Nucleus accumbens (tissue), 56 donors: ENCODE measurements at places on chromosomes 6 and 20.

- DNase-seq = no peak
Observed at GRCh38 chr6:151141685-151142084, 98.1 kb upstream of the AKAP12 start.

DNA sequence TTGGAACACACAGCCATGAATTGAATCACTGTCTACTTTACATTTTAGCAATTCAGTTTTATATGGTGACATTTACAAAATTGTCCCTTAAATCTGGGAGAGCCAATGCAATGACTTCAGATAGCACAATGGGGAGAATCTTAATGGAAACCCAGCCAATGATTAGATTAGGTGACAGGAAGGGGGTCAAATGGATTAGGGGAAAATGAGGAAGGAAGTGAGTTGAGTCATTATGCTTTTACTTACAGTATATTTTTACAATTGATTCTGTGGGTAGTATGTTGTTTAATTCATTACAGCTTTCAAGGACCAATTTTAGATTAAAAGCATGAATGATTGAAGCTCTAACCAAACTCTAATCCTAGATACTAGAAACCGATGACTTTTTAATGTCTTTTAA, 229.8 kb downstream of the SOX4 start:
- DNase-seq = no peak

- DNase-seq = no peak
Observed at GRCh38 chr20:62935968-62936585, 1.9 kb upstream of the GID8 start.

DNA sequence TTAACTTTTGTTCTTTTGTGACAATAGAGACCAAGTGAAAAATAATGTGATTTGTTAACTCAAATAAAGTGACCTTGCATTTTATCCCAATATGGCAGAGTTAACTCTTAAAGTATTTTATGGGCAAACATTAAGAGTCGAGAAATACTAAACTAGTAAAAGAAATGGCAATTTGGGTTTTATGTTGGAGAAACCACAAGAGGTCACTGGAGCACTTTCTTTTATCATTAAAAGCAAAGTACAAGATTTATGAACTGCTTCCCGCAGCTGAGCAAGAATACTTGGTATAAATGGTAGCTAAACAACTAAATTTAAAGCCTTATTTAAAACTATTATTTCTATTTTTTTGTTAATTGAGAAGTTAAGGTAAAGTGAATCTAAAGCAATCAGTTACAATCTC, 33.5 kb upstream of the MCM9 start:
- DNase-seq = no peak

- DNase-seq = no peak
Observed at GRCh38 chr20:15476186-15476585, 1097.1 kb downstream of the KIF16B start.

DNA sequence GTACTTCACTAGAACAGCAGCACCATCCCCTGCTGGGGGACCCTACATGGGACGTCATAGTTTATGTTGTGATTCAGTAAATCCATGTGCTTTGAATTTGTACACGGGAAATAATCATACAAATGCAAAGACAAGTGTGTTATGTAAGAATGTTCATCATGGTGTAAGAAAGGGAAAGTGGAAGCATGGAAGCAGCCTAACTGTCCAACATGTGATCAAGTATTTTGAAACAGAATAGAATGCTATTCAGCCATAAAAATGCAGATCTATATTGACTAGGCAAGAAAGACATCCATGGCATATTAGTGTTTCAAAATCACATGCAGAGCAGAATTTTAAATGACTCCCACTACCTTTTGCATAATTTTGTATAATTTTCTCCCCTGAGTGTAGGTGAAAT, 117.6 kb downstream of the F13A1 start:
- no peak for DNase-seq

DNA sequence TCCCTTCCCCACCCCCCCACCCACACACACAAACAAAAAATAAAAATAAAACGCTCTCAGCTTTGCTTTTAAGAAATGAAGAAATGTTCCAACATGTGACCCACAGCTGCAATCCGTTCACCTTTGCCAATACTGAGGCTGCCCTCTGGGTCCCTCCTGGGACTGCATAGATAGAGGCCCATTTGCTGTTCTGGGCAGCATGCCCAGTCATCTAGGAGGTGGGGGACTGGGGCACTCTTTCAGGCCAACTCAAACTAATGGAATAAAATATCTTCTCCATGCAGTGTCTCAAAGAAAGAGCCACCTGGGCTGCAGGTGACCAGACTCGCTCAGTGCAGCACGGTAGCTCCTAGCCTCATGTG, 79.9 kb downstream of the SLC22A3 start:
- DNase-seq = peak; percentile 14

- no peak for DNase-seq
Observed at GRCh38 chr20:47532002-47532401, 30.3 kb downstream of the NCOA3 start.

GRCh38 chr6:140636908-140637402, 1262.5 kb upstream of the CITED2 start:
- no peak for DNase-seq

DNA sequence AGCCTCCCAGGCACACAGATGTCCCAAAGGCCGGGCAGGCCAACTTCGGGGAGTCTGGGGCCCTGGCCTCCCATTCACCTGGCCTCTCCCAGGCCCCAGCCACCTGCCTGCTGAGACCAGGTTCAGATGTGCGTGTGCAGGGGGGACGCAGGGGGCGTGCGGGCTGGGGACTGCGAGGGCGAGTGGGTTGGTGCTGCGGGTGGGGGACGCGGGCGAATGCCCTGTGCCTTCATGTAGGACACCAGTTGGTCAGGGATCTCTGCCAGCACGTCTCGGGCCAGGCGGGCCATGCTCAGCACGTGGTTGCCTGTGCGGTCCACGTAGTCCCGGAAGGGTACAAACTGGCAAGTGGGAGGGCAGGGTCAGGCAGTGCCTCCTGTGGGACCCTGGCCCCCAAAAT, 44.5 kb downstream of the RAB44 start:
- no peak for DNase-seq

DNA sequence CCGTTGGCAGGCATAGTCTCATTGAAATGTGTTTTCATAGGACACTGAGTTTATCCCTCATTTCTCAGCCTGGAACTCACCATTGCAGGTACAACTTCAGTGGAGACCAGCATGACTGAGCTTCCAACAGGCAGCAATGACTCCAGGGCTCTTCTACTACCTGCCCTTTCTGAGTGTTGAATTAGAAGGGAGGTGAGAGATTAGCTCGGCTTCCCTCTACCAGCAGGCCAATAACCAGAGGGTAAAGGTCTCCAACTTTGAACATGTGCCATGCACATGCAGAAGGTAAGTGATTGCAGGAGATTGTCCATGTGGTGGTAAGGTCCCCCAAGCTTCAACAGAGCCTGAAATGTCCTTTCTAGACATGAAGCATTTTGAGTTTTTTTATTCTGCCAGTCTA, 233.8 kb upstream of the SUPT3H start:
- DNase-seq = no peak

DNA sequence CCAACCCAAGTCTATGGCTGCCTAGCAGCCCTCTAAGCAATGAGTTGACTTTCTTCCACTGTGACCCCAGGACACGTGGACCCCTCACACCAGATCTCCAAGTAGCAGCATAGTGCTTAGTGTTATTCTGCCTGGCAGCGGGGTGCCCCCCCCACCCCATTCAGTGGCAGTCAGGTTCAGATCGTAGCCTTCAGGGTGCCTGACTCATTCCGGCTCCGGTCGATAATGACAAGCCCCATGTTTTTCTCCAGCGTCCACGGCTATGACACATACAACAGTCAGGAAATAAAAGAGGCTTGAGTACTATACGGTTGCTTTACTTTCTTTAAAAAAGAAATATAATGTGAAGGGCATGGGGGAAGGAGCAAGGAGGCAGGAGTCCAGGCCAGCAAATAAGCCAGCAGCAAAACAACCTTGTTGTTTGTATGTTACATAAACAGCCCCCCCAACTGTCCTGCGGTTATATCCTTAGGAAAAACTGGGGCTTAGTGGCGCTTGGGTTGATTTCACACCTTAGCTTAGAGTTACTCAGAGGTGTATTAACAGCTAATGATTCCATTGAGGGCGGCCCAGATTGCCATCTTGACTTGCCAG, 23.1 kb downstream of the GNAS start:
- no peak for DNase-seq

DNA sequence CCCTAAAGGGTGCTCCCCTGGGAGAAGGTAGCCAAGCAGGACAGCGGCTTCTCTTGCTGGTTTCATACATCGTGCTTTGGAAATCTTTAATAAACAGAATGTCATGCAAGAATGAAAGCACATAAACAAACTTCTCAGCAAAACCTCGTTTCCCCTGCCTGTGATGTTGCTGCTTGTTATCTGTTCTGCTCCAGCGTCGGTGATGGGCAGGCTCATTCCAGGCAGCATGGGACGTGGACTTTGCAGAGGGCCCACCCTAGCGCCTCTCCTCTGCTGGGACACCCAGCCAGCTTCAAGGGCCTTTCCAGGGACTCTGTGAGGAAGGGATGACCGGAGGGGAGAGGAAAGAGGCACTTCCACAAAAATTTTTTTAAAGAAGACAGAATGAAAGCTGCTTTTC, 197.7 kb downstream of the QKI start:
- DNase-seq = no peak

- DNase-seq = peak; percentile 20
Observed at GRCh38 chr6:36615018-36615761, 21.0 kb downstream of the SRSF3 start.

DNA sequence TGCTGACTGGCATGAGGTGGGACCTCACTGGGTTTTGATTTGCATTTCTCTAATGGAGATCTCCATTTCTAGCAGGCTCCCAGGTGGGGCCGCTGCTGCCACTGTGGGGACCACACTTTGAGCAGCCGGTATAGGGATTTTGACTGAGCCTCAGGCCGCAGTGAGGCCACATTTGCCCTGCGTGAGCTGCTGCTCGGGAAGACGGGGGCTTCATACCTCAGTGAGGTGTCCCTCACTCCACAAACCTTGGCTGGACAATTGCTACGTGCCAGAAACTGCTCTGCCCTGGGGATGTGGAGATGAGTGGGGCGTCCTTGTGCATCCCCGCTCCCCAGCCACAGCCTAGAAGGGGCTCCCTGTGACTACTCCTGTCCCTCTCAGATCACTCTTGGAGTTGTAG, 134.3 kb downstream of the ANKRD60 start:
- DNase-seq = no peak

DNA sequence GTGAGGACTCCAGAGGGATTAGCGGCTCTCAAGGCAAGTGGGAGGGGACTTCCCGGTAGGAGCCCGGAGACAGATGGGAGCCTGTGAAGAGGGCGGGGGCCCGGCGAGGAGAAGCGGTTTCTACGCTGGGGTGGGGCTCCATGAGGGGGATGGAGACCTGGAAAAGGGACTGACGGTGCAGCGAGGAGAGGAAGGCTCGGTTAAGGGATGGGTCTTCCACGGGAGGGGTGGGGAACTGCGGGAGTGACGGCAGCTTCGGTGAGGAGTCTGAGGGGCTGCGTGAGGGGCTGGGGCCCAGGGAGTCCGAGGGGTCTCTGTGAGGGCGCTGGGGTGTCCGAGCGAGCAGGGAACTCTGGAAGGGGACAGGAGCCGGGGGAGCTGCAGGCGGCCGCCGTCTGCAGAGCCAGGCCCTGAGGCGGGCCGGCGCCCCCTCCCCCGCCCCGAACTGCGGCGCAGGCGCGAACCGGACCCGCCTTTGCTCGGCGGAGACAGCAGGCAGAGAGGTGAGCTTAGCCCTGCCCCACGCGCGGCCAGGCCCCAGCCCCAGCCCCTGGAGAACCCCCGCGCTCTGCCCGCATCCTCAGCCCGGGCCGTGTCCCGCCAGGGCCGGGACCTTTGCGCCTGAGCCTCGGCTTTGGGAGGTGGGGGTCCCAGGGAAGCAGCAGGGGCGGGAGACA, at the start of gene NRSN2:
TSS of gene NRSN2 (plus strand) at position 472 of the 677 bp plus-strand sequence. CDS start 2,533 bp downstream, outside the sequence.
- DNase-seq = no peak
